ENCODE measurements at places on chromosomes 1 and 21.

DNA sequence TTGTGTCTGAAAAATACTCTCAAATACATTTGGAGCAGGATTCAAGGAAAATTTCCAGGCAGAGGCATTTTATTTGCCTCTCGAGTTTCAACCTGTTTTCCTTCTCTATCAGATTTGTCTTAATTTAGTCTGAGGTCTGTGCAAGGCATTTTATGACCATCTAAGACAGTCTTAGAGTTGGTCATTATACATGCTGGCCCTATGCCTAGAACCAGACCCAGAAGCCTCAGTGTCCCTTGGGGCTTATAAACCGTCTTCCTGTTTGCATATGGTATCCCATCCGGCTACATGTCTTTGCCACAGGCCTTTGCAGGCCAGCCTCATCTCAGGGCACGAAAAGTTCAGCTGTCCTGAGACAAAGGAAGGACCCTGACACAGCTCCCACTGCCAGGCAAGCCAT lies 346.1 kb downstream of the SIPA1L2 start:
- DNase-seq: no peak

- DNase-seq: no peak
Observed at GRCh38 chr1:201890223-201890622, 1.5 kb downstream of the SHISA4 start.

DNA sequence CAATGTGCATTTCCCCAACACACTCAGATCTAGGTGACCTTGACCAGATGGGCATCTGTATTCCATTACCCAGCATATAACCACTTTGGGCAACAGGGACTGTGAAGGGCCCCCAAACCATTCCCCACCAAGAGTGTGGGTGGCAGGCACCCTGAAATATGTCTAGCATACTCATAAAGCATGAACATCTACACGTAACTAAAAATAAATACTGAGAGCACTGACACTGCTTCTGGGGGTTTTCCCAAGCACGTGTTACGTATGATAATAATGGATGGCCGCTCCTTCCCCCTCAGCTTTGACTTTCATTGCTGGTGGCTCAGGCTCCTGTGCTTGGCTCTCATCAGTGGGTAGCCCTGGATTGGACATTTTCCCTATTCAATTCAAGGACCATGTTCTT lies 39.1 kb downstream of the IGSF3 start:
- DNase-seq: no peak

GRCh38 chr1:111756124-111756513 lies 418 bp downstream of the DDX20 start:
- no peak for DNase-seq

DNA sequence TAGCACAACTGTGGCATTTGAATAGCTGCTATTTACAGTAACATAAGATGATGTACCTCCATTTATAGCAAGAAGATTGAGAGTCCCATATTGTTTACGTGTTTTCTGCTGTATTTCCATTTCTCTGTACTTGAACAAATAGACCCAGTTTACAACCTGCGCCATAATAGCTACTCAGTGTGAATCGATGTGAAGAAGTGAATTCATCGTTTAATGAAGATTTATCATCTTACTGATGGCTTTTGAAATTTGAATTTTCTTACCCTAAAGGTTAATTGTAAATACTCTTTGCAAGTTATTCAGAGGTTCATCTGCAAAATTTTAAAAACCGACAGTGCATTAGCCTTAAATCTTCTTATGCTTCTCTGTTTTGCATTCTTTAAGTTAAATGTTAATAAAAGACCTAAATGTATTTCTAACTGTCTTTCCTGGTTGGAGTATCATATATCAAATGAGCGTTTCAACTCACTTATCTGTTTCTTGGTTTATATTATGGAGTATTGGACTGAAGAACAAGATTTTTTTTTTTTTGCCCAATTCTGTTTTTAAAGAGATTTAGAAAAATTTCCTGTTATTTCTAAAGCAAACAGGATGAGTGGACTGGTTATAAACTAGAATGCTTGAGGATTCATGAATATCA lies 2.2 kb downstream of the MACO1 start:
- no peak for DNase-seq

DNA sequence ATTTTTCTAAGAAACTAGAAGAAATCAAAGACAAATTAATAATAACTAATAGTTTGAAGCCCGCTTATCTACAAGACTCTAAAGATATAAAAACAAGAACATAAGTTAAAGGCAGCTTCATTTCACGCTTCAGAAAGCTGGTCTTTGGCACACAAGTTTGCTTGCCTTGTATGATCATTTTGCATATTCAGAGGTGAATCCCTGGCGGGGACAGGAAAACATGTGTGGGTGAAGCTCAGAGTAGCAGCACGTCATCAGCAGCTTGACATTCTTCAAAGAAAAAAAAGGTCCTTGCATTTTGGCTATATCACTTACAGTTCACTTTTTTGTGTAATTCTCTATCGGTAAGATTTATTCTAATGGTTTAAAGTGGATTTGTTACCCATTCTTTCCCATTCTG lies 1911.8 kb downstream of the MRPL39 start:
- no peak for DNase-seq

DNA sequence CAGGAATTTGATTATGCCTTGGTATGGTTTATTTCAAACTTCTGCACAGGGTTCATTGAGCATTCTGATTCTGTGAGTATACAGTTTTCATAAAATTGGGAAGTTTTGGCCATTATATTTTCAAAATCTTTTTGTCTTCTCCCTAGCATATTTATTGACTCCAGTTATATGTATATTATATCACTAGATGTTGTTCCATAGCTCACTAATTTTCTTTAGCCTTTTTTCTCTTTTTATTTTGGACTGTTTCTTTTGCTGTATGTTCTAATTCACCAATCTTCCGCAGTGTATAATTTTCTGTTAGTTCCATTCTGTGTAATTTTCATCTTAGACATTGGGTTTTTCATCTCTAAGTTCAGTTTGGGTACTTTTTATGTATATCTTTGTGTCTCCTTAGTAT lies 31.9 kb downstream of the ZMYM4 start:
- no peak for DNase-seq

DNA sequence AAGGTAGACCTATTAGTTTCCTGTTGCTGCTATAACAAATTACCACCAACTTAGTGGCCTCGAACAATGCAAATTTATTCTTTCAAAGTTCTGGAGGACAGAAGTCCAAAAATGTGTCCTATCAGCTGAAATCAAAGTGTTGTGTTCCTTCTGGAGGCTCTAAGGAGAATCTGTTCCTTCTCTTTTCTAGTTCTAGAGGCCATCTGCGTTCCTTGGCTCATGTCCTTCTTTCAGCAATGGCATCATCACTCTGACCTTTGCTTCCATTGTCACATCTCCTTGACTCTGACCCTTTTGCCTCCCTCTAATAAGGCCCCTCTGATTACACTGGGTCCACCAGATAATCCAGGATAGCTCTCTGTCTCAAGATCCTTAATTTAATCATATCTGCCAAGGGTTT lies 1.2 kb upstream of the MR1 start:
- no peak for DNase-seq

DNA sequence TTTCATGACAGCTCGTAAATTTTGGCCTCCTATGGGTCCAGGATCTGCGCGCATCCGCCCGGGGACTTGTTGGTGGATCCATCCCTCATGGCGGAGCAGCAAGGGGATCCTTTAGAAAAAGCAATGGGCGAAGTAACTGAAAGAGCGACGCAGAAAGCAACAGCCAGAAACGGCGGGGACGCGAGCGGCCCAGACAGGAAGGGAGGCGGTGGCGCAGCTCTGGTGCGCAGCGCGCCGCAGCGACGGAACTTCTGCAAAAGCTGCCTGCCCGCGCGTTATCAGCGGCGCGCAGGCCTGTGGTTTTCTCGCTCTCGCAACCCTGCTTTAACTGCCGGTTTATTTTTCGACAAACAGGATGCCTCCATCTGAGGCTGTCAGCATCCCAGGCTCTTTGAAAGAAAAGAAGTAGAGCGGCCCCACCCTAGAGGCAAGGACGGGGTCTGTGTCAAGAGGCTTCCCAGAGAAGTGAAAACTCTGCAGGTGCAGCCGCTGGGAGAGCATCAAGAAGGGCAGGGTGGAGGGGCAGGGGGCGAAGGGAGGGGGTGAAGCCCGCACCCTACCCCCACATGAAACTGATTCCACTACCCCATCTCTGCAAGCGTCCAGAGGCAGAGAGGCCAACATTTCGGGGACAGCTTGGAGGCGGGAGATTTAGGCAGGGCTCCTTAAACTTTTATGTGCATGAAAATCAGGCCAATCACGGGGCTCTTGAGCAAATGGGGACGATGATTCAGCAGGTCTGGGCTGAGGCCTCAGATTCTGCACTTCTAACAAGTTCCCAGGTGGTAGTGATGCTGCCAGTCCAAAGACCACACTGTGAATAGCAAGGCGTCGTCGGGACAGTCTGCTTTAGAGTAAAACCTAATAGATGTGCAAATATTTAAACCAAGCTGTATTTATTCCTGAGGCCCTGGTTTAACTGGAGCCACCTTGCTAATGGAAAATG lies 22.2 kb downstream of the RUNX1 start:
- DNase-seq: peak; percentile 24

DNA sequence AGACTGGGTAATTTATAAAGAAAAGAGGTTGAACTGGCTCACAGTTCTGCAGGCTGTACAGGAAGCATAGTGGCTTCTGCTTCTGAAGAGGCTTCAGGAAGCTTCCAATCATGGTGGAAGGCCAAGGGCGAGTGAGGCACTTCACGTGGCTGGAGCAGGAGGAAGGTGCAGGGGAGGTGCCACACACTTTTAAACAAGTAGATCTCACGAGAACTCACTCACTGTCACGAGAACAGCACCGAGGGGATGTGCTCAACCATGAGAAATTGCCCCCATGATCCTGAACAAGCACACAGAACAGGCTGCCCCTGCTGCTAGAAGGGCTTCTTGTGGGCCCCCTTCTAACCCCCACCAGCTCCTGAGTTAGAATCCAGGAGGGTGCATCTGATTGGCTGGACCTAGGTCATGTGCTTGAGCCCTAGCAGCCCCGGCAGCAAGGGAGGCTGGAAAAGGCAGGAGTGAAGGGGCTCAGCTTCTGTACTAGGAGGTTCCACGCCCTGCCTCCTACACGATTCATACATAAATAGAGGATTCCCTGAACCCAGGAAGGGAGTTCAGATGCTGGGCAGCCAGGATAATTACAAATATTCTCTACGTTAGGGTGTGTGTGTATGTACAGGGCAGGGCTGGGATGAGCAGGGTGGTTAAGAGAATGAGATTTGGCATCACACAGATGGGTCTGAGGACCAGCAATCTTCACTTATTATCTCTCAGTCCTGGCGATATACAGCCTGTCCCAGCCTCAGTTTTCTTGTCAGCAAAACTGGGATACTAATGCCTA lies 72.8 kb upstream of the ATP5PO start:
- no peak for DNase-seq

- no peak for DNase-seq
Observed at GRCh38 chr1:217105437-217105836, 382.2 kb upstream of the ESRRG start.

- no peak for DNase-seq
Observed at GRCh38 chr21:38468989-38469388, 29.3 kb downstream of the ERG start.

DNA sequence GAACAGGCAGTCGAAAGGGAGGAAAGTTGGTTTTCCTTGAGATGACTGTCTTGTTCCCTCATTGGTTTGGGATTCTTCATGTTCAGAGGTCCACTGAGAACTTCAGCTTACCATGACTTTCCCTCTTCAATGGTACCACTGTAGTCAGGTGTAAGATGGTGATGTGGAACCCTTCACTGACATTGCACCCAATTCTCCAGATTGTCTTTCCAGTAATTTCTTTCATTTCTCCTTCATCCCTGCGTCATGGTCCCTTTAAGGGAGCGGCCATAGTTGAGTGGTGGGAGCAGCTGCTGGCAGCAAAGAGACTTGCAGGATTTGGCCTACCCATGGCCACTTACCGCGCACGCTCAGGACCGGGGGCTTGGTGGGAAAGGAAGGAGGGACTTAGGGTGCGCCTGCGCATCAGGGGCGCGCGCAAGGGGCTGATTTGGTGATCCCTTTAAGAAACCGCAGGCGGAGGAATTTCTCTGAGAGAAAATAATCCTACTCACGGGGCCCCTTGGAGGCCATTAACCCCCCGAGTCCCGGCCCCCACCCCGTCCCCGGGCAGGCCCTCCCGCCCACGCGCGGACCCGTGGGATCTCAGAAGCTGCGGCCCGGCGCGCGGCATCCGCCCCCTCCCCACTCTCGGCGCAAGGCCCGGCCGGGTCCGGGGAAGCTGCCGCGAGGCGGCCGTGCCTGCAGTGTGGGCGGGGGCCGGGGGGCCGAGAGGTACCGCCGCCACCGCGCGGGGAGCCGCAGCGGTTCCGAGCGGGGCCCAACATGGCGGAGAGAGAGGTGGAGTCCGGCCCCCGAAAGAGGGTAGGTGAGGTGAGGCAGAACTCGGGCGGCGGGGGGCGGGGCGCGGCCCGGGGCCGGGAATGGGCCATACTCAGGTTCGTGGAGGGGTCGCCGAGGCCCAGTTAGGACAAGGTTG lies at the start of gene ZMYM4:
Gene ZMYM4 (plus strand): TSS at position 428 of the 919 bp plus-strand sequence. CDS start 338 bp downstream, at position 766.
- peak; percentile 100 for DNase-seq

DNA sequence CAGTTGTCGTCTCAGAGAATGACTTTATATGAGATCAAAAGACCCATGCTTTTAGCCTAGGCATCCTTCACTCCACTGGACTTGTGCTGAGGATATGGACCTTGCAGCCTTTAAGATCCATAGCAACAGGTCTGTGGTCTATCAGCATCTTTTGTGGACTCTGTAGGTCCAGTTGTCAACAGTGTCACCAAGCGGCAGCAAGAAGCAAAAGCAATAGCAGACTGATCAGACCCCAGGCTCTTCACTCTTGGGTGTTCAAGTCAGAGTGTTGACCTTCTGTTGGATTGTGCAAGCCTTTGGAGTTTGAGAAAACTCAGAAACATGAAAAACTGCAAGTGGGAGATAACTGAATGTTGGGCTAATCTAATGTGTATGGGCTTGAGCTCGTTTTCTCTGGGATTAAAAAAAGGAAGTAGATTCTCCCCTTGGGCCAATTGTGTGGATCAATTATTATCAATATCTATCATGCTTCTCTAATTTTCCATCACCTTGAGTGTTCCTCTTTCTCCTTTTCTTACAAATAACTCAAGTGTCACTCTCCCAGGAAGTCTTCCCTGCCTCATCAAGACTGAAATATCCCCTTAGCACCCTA lies 144.2 kb downstream of the LYPLAL1 start:
- DNase-seq: no peak

- DNase-seq: no peak
Observed at GRCh38 chr1:240503558-240503957, 108.4 kb downstream of the GREM2 start.

- no peak for DNase-seq
Observed at GRCh38 chr1:44151808-44152207, 10.4 kb upstream of the KLF18 start.

DNA sequence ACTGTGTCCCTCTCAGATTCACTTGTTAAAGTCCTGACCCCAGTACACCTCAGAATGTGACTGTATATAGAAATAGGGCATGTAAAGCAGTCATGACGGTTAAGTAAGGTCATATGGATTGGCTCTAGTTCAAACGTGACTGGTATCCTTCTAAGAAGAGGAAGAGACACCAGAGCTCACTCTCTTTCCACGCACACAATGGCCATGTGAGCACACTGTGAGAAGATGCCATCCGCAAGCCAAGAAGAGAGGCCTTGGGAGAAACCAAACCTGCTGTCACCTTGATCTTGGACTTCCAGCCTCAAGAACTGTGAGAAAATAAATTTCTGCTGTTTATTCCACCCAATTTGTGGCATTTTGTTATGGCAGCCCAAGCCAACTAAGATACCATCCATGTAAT lies 56.8 kb upstream of the IRF2BP2 start:
- no peak for DNase-seq

- no peak for DNase-seq
Observed at GRCh38 chr21:33993286-33994231, 78.0 kb upstream of the ATP5PO start.

- DNase-seq: no peak
Observed at GRCh38 chr1:201302163-201303152, 19.2 kb downstream of the PKP1 start.

GRCh38 chr1:204294357-204294756 lies 65.4 kb downstream of the PLEKHA6 start:
- DNase-seq: peak; percentile 87
